ENCODE measurements at places on chromosomes 1 and 21. TPM values are rescaled to one million over a fixed set of nuclear protein-coding genes. Genes with fewer than 3 reads are reported as not detected.

DNA sequence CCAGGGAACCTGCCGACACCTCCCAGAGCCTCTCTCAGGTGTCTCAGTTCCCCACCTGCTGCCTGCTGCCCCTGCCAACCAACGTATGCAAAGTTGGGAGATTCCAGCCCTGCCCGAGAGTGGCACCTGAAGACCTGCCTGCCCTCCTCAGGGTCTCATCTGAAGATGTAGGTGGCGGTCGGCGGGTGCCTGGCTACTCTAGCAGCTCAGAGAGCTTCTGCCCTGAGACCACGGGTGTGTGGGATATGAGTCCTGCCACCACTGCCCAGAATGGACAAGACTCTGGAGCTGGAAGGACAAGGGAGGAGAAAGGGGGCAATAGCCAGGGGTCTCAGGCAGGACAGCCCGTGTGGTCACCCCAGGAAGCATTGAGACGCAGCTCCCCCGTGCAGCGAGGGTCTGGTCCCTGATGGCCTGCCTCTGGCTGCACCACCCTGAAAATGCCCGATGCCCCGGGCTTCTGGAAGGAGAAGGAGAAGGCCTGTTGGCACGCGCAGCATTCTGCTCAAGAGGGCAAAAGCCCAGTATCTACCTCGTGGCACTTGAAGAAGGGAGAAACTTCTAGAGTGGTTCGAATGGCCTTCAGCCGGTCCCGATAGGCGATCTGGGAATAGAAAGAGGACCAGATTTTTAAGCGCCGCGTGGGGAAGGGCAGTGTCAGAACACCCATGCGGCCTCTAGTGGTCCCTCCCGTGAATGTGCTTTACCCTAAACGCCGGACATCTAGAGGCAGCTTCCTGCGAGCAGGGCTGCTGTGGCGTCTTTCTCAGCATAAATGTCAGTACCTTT is 88.8 kb downstream of the STUM start:
- no peak for DNase-seq

The LRRN2 gene
- not detected for total RNA-seq

DNA sequence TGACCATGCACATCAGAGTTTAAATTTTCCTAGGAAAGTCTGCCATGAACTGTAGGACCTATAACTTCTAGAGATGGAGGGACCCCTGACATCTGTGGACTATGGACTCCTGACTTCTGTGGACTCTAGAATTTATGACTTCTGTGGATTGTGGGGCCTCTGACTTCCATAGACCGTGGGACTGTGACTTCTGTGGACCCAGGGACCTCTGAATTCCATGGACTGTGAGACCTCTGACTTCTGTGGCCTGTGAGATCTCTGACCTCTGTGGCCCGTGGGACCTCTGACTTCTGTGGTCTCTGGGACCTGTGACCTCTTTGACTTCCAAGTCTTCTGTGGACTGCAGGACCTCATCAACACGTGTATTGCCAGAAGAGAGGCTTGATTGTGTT is 36.7 kb downstream of the PEX14 start:
- DNase-seq = no peak

The PPP1R8 gene
- total RNA-seq = 49.2 TPM

GRCh38 chr1:12309783-12310742 is 80.2 kb downstream of the VPS13D start:
- DNase-seq = no peak
